ENCODE measurements at places on chromosomes 5 and 9.

GRCh38 chr5:7851617-7852289 is 820 bp upstream of the CFAP90 start:
- no peak for DNase-seq

DNA sequence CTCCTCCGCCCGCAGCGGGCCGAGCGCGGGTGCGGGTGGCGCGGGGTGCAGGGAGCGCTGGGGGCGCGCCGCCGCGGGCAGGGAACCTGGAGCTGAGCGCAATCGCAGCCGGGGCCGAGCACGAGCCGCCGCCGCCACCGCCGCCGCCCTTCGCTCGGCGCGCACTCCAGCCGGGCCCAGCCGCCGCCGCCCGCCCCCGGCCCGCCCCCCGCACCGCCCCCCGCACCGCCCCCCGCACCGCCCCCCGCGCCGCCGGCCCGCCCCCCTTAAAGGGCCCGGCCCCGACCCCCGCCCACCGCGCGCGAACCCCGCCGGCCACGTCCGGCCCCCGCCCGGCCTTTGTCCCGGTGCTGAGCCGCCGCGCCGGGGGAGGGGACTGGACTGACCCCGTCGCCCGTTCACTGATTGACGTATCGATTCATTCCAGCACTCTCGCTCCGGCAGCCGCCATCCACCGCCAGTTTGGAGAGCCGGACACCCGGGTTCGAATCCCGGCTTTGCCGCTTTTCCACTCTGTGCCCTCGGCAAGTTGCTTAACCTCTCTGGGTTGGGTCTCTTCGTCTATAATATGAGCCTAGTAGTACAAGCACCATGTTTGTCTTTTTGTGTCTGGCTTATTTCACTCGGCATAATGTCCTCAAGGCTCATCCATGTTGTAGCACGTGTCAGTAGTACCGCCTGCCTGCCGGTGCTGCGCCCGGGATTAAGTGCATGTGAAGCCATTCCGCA is at the start of gene SH3PXD2B:
Gene SH3PXD2B (minus strand): TSS at position 168 of the 729 bp plus-strand sequence. CDS start 173 bp downstream, outside the sequence.
- no peak for DNase-seq

- no peak for DNase-seq
Measured at GRCh38 chr9:90909225-90909624, 107.6 kb downstream of the SYK start.

DNA sequence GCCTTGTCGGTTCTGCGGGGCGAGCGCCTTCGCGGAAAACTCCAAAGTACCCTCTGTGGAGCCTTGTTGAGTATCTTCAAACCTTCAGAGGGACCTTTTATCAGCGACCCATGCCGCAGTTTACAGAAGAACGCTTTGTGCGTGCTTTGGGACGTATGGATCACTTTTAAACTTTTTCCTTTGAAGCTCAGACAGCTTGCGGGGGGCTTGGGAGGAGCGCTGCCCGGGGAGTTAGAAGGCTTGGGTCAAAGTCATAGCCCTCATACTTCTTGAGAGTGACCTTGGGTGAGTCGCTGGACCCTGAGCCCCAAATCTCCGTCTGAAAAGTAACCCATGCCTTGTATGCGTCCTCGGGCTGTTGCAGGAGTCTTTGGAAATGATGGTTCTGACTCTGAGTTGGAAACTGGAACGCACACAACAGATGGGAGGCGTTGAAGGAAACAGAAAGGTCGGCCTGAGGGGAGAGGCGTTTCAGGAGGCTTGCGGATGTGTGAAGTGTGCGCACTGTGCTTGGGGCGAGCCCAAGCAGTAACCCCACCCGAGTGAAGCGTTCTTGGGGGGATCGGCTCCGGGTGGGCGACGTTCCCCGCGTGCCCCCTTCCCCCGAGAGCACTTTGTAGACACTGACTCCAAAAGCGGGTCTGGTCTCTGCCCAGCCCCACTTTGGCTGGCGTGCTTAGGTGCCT is 661 bp upstream of the SLC25A51 start:
- no peak for DNase-seq

DNA sequence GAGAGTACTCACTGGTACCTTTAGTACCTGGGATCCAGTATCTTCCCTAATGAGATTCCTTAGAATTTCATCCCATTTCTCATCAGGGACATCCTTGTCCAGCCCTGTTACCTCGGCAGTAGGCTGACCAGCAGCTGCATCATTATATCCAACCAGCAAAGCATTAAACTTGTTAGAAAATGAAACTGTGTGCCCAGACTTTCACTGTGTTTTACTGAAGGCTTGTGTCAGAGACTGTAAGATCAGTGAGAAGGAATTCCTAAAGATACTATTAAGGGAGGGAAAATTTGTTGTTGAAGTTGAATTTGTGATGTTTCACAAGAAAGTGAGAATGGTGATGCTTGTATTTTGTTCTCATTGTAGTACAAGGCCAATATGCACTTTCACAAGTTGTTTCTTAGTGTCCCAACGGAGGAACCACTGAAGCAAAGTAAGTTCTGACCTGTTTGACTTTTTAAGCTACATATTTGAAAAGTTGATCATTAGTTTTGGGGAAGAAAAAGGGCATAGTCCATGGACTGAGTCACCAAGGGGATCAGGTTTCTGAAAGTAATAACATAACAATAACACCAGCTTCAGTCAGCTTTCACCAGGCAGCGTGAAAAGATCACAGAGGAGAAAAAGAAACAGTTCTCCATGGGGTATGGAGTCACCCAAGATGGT is 48.8 kb downstream of the GRAMD2B start:
- DNase-seq, result peak; percentile 46

DNA sequence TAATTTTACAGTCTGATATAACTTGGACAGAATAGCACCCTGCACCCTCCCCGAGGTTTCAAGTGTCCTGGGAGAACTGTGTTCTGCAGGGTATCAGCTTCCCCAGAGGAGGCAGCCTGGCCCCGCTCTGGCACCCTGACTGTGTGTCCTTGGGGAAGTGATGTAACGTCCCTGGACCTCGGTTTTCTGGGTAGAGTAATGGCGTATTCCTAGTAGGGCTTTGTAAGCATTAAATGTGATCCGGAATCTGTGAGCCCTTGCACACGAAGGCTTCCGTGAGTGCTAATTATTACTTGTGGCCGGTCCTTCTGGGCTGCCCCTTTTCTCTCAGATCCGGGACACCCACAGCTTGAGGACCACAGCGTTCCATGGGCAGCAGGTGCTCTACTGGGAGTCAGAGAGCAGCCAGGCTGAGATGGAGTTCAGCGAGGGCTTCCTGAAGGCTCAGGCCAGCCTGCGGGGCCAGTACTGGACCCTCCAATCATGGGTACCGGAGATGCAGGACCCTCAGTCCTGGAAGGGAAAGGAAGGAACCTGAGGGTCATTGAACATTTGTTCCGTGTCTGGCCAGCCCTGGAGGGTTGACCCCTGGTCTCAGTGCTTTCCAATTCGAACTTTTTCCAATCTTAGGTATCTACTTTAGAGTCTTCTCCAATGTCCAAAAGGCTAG is 1.0 kb upstream of the CACFD1 start:
- DNase-seq, result no peak

Measured in retinal pigment epithelial cell (primary cell).